RWPE1 (cell line): ENCODE measurements at places on chromosomes 2 and 18.

- DNase-seq = no peak
These were observed 4.1 kb upstream of the LRP1B start for GRCh38 chr2:142134911-142135310.

GRCh38 chr18:62585274-62586150, 62.7 kb downstream of the ZCCHC2 start:
- no peak for DNase-seq

DNA sequence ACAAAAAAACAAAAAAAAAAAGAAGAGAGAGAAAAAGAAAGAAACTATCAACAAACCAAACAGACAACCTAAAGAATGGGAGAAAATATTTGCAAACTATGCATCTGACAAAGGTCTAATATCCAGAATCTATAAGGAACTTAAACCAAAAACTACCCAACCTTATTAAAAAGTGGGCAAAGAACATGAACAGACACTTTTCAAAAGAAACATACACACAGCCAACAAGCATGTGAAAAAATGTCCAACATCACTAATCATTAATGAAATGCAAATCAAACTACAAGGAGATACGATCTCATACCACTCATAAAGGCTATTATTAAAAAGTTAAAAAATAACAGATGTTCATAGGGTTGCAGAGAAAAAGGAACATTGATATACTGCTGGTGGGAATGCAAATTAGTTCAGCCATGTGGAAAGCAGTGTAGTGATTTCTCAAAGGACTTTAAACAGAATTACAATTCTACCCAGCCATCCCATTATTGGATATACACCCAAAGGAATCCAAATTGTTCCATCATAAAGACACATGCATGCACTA, 7.2 kb upstream of the POLE4 start:
- no peak for DNase-seq

GRCh38 chr18:54269893-54270844, 852 bp downstream of the POLI start:
- no peak for DNase-seq

DNA sequence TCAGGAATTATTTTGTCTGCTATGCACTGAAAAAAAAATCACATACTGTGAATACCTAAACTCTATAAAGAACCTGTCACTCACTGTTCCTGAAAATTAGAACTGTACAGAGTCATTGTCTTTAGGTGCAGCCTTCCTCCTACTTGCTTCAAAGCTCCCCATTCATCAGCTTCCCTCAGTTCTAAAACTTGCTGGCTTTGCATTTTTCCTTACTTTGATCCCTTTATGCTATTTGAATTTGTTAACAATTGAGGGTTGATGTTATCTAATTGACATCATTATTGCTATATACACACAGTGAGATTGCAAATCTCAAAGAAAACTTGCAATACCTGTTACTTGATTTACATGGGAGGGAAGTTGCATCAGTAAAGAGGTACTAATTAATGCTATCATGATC, 48.3 kb downstream of the PTH2R start:
- no peak for DNase-seq

- no peak for DNase-seq
These were observed 7.7 kb upstream of the TMSB10 start for GRCh38 chr2:84897773-84898172.

DNA sequence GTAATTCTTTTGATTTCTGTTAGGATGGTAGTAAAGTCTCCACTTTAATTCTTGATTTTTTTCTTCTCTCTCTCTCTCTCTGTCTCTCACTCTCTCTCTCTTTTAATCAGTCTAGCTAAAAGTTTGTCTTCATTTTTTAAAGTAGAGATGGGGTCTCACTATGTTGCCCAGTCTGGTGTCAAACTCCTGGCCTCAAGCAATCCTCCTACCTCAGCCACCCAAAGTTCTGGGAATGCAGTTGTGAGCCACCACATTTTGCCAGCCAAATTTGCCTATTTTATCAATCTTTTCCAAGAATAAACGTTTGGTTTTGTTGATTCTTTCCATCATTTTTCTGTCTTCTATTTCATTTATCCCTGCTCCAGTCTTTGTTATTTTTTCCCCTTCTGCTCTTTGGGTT, 23.9 kb upstream of the ACOXL start:
- no peak for DNase-seq

- DNase-seq = peak; percentile 37
These were observed 1.4 kb upstream of the SLC23A3 start for GRCh38 chr2:219171231-219171651.

DNA sequence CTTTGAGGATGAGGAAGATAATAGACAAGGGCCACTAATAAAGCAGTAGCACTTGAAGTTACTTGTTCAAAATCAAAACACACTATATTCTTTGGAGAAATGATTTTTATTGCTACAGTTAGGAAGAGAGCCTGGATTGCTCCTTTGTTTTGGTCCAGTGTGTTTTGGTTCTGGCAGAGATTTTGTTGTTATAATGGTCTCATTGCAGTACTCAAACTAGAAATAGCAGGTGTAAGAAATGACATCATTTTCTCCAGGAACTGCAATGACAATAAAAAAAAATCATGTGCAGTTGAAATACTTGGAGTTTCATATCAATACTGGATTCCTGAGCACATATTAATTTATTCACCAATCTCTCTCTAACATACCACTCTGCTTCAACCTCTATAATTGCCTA, 490.3 kb downstream of the CCDC85A start:
- DNase-seq = no peak

- no peak for DNase-seq
These were observed 36.7 kb upstream of the PAPOLG start for GRCh38 chr2:60719331-60719730.

- no peak for DNase-seq
These were observed 95.6 kb downstream of the EHBP1 start for GRCh38 chr2:62801110-62801509.

GRCh38 chr2:105117565-105117964, 79.7 kb downstream of the MRPS9 start:
- no peak for DNase-seq

- DNase-seq = no peak
These were observed 59.1 kb downstream of the SLC9A2 start for GRCh38 chr2:102678442-102678841.

DNA sequence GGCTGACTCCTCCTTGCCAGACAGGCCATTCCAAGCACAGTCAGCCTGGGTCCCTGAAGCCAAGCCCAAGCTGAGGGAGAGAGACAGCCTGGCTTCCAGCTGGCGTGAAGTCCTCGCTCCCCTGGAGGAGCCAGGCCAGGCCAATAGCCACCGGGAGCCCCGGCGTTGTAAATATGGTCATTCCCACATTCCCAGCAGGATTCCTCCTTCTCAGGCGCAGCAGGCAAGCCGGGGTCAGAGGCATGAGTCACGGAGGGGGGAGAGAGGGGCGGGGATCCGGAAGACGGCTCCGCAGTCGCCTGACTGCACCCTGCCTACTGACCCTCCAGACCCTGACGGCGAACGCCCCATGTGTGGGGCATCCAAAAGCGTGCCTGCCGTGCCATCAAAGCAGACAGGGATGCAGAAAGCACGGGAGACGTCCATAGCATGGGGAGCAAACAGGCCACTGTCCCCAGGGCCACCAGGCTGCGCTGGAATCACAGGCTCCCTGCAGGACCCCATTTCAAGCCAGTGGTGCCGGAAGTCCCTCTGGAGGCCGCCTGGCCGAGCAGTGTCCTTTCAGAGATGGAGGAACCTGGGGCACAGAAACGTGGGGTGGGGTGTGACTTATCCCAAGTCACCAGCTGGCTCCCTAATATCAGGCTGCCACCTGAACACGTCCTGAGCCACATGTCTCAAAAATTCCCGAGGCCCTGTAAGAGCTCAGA, 48.2 kb downstream of the TWIST2 start:
- no peak for DNase-seq

- no peak for DNase-seq
These were observed 1.5 kb upstream of the TTC39C start for GRCh38 chr18:24013051-24013450.

GRCh38 chr2:190466819-190467446, 58.8 kb downstream of the MFSD6 start:
- DNase-seq = no peak

- no peak for DNase-seq
These were observed 434.5 kb upstream of the RAB12 start for GRCh38 chr18:8174771-8175170.

DNA sequence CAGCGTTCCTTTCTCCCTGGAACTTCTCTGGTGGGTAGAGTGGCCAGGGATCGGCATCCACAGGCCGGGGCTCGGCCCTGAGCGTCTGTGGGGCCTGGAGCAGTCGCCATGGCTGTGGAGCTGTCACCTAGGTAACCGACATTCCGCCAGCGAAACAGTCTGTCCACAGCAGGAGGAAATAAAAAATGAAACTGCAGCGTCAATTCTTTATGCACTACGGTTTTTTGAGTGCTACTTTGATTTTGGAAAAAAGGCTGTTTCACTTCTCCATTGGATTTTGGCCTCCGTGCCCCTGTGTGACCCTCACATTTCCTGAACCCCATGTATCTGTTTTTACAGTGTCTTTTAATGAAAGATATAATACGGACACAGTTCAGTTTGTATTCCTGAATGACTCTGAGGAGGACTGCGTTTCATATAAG, 163.4 kb downstream of the LDLRAD4 start:
- no peak for DNase-seq

- no peak for DNase-seq
These were observed 28.7 kb upstream of the MGAT5 start for GRCh38 chr2:134225173-134225572.

DNA sequence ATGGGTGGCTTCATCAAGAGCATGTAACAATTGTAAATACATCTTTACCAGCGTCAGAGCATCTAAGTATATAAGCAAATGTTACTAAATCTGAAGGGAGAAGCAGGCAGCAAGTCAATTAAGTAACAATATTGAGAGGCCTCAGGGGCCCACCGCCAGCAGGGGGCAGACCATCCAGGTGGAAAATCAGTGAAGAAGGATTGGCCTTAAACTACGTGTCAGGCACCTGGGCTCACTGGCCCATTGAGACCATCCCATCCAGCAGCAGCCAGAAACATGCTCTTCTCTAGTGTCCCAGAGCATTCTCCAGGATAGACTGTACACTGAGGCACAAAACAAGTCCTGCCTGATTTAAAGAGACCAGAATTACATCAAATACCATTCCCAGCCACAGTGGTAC, 96.2 kb upstream of the SNTG2 start:
- no peak for DNase-seq

DNA sequence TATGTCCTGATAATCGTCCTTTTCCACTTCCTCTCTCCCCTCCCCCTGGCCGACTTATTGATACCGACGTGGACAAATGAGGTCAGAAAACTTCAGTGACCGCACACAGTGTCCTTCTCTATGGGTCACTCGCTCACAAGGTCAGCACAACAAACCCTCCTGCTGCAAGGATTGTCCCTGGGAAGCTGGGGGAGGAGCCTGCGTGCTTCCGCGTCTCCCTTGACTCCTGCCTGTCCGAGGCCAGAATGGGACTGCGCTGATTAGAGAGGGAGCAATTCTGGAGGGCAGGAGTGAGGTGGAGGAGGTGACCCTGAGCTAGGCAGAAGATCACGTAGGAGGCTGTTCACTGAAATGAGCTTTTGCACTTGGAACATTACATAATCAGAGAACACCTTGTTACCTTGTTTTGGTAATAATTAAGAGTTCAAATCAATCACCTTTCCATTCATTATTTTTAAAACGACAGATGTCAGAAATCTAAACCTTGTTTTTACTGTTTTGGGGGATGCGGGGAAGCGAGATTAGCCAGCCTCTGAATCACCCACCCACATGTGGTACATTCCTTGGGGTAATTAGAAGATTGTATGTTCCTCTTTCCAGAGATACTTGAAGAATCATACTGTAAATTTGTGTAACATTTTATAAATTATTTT, 70.6 kb downstream of the CTAGE1 start:
- DNase-seq = no peak

DNA sequence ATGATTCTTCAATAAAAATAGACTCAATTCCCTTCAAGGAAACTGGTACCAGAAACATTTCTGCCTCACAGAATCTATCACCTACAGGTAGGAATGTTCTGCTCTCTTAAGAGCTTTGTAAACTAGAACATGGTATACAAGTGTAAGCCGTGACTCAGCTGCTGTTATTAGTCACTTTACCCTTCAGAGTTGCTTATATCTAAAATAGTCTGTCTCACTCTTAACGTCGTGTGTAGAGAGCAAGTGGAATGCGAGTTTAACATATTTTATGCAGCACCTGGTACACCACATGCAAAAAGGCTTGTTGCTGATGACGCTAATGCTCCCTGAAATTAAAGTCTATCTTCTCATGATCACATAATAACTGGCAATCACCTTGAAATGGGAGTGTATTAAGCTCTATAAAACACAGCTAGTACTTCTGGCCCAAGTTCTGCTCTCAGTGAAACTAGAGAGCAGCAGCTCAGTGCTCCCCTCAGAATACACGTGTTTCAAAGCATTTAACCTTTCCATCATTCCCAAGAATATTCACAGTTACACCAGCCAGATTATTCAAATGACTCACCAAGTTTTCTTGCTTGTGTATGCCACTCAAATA, 420.0 kb downstream of the ZEB2 start:
- DNase-seq = peak; percentile 84

DNA sequence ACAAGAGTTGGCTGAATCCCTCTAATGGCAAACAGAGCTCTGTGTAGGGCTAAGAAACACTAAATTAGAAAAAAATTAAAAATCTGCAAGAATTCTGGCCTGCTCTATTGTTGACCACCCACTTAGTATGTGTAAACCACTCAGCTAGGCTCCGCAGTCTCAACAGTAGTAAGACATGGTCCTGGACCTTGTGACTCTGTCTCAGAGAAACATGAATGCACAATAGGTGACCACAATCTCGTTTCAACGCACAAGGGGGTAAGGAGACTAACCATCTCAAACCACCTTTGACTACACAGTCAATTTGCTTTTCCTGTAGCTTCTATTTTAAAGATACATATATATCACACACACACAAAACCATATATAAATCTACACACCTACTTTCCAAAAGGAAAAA, 16.5 kb downstream of the SEPTIN10 start:
- DNase-seq = no peak
